ENCODE measurements at places on chromosomes 4 and X.

DNA sequence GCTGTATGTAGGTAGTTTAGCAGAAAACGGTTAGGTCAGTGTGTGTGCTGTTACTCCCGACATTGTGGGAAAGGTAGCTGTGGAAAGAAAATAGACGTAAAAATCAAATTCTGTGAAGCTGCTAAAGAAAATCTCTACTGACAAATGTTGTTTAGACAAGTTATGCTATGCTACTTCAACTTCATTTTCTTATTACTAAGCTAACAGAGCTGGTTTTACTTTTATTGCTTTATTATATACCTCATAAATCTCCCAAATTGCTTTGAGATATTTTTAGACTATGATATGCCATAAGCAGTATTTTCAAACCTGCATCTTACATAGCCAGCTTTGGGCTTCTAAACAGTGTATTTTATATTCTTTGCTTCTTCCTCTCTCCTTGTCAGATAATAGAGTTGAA is 108.2 kb upstream of the PACRGL start:
- DNase-seq: no peak

GRCh38 chr4:183921335-183921734 is 16.2 kb downstream of the STOX2 start:
- no peak for DNase-seq

DNA sequence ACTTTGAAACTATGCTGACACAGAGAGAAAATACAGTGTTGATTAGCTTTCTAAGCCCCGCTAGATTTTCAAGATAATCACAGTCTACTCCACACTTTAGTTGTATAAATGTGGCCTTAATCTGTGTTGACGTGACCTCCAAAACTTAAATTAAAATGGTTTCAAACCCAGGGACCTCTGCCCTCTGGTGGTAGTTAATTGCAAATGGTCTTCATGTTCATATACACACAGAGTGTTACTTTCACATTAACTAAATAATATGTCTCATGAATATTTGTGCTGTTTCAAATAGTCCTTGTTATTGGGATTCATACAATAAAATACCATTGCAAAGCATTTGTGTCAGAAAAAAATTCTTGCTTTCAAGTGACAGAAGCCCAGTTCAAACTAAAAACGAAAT is 64.3 kb downstream of the TASL start:
- no peak for DNase-seq

DNA sequence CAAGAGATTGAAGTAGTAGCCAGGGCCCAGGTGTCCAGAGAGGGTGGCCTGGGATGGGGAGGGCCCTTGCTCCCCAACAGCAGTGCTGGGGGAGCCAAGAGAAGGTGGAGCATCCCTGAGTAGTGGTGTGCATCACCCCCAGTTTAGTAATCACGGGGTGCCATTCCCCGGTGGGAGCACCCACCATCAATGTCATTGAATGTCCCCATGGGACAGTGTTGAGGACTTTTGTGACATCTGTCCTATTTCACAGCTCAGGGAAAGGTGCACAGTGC is 4.4 kb upstream of the CPZ start:
- no peak for DNase-seq
